T-helper 9 cell (primary cell): ENCODE measurements at places on chromosomes 3 and 15.

DNA sequence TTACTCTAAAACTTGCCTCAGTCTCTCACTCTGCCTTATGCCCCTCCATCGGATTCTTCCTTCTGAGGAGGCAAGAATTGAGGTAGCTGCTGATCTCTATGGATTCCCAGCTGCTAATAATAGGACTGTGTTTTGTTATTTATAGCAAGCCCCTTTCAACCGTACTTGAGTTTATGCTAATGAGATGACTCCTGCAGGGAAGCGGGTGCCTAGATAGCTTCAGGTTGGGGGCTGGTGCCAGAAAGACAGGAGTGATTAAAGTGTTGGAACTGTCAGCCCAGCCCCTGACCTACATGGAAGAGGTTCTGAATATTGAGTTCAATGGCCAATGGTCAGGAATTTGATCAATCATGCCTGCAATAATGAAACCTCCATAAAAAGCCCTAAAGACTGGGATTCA, 21.8 kb upstream of the LIMD1 start:
- DNase-seq = no peak

- no peak for DNase-seq
Measured at GRCh38 chr15:58924327-58924726, 9.2 kb downstream of the SLTM start.

GRCh38 chr15:58545307-58546065, 113.7 kb downstream of the LIPC start:
- DNase-seq = no peak

DNA sequence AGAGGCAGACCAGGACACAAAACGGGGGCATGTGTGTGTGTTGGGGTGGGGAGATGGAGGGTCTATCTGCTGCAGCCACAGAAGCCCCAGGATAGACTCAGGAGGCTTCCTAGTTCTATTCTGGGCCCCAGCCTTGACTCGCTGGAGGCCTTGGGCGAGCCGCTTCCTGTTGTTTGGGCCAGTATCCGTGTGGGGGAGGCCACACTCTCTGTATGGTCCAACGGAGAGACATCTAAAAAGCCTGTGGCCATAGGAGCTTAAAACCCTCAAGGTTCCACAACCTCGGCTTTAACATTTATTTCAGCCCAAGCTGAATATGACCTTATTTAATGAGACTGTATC, 32.8 kb downstream of the POC1A start:
- DNase-seq = no peak

DNA sequence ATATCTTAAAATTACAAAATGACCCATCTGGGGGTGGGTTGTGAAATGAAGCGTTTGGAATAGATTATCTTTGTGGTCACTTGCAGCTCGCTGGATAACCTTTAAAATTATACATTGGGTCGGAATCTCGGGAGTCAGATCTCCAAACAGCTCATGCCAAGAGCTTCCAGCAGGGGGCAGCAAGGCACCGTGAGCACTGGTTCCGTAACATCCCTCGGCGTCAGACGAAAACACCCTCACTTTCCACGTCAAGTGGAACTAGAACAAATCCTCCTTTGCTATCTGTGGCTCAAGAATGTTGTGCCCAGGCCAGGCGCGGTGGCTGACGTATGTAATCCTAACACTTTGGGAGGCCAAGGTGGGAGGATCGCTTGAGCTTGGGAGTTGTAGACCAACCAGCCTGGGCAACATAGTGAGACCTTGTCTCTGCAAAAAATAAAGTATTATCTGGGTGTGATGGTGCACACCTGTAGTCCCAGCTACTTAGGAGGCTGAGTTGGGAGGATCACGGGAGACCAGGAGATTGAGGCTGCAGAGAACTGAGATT, 31.1 kb downstream of the UMPS start:
- peak; percentile 76 for DNase-seq

GRCh38 chr3:196662033-196662432, 22.5 kb downstream of the NRROS start:
- no peak for DNase-seq

GRCh38 chr3:45906681-45907407, 20.5 kb downstream of the CCR9 start:
- no peak for DNase-seq

- no peak for DNase-seq
Measured at GRCh38 chr3:49199239-49199899, 28.0 kb downstream of the KLHDC8B start.

- DNase-seq = no peak
Measured at GRCh38 chr3:24196526-24196925, 251.4 kb downstream of the NR1D2 start.

- DNase-seq = no peak
Measured at GRCh38 chr3:19543212-19543841, 390.7 kb downstream of the EFHB start.

GRCh38 chr15:65512807-65513416, 4.6 kb downstream of the DPP8 start:
- DNase-seq = no peak

DNA sequence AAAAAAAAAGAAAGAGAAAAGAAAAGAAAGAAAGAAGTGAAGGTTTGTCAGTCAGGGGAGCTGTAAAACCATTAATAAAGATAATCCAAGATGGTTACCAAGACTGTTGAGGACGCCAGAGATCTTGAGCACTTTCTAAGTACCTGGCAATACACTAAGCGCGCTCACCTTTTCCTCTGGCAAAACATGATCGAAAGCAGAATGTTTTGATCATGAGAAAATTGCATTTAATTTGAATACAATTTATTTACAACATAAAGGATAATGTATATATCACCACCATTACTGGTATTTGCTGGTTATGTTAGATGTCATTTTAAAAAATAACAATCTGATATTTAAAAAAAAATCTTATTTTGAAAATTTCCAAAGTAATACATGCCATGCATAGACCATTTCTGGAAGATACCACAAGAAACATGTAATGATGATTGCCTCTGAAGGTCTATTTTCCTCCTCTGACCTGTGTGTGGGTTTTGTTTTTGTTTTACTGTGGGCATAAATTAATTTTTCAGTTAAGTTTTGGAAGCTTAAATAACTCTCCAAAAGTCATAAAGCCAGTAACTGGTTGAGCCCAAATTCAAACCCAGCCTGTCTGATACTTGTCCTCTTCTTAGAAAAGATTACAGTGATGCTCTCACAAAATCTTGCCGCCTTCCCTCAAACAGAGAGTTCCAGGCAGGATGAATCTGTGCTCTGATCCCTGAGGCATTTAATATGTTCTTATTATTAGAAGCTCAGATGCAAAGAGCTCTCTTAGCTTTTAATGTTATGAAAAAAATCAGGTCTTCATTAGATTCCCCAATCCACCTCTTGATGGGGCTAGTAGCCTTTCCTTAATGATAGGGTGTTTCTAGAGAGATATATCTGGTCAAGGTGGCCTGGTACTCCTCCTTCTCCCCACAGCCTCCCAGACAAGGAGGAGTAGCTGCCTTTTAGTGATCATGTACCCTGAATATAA, 2.0 kb downstream of the B2M start:
- no peak for DNase-seq

DNA sequence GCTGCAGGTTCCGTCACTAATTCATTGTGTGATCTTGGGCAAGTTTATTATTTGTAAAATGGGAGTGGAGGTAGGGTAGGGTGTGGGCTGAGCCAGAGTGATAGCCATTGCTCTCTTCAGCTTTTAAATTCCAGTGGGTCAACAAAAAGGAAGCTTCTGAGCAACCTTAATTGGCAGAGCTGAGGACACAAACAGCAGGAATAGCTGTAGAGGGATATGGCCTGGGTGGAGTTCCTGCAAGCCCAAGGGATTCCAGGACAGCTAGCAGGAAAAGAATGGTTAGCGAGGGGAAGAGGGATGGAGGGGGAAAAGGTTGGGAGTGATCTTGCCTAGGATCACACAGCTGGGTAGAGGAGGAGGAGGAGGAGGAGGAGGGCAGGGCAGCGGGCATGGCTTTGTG, 11.4 kb downstream of the CCK start:
- DNase-seq = no peak

DNA sequence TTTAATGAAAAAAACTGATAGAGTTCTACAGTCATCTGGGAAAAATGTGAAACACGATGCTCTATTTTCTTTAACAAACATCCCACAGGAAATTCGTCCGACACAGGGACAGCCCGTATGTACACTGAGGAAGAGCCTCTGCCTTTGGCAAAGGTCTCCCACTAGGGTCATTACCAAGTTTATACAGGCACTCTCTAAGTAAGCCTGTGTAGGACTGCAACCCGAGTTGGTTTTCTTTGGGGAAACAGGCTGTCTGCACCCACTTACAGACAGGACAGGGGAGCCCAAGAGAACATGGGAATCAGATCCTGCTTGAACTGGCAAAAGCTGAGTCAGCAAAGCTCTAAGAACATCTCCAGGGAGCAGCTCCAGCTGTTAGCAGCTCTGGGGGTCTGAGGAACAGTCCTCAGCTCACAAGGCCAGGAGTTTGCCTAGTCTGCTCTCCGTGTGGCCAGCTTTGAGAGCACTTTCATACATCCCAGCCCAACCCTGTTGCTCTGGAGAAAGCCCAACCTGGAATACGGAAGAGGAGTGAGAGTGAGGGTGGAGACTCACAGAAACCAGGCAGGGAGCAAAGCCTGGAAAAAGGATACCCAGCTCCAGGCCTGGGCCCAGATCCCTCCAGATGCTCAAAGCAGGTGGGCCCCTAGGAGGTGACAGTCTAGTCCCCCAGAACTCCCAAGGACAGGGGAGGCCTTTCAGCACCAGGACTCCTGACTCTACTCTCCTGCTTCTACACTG, 1.9 kb downstream of the TBC1D2B start:
- DNase-seq = no peak

GRCh38 chr3:123521179-123521969, 63.5 kb downstream of the HACD2 start:
- no peak for DNase-seq

DNA sequence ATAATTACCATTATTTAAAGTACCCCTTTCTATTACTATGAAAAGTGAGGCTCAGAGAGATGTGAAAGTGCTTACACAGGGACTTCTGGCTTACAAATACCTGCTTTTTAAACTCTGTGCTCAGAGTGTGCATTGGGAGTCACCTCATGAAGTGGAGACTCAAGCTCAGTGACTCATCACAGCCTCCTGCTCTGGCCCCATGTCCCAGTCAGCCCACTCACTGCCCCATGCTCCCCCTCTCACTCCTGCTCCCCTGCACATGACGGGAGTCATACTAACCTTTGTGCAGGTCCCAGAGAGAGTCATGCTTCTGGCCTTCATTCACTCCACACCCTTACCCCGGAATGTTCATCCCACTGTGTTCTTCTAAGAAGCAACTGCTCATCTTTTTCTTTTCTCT, 20.2 kb downstream of the CCR1 start:
- DNase-seq = no peak

DNA sequence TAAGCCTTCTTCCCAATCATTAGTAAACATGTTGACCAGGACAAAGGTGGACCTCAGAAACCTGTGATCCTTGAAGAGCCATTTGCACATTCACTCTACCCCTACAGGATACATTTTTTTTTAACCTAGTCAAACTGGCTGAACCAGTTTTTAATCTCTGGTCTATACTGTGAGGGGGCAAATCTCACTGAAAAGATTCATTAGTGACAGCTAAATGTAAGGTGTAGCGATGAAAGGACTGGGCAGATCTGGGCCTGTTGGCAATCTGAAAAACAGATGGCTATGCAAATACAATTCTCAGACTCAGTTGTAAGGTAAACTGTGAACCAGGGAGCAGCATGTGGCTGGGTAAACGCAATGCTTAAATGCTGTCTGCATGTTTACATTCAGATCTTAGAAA, 75.6 kb upstream of the SNTN start:
- no peak for DNase-seq

- no peak for DNase-seq
Measured at GRCh38 chr3:27730774-27731659, 8.9 kb upstream of the EOMES start.

GRCh38 chr15:101179341-101180153, 72.3 kb downstream of the CHSY1 start:
- no peak for DNase-seq

- DNase-seq = no peak
Measured at GRCh38 chr15:64858021-64858575, 16.4 kb downstream of the PLEKHO2 start.

DNA sequence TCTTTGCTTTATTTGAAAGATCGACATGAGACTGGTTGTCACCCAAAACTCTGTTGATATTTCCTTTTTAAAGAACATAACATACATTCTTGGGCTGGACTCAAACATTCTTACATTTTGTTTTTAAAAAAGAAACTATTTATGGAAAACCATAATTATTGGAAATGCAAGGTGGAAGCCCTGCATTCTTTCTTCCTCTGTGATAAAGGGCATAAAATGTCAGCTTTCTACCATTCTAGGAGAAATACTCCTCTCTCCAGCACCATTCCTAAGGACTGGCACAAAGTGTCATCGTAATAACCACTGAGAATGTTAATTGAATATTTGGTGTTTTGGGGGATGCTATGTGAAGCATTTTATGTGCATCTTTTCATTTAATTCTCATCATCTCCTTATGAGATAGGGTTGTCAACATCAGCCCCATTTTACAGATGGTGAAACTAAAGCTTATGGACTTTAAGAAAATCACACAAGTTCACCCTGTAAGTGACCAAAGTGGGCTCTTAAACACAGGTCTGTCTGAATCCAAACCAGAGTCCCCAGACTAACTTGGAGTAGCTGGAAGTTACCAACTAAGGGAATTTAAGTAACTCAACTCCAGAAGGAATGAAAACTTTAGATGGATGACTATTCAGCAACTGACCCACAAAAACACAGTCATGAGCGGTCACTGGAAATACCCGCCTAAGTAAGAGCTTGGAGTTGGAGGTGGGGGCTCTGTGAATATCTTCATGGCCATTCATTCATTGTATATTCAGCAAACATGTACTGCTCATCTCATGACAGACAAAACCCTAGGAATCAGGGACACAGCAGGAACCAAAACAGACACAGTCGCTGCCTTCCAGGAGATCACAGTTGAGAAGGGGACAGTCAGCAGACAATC, 45.9 kb upstream of the LMCD1 start:
- DNase-seq = no peak
